ENCODE measurements at places on chromosomes 16 and 17. TPM values are rescaled to one million over a fixed set of nuclear protein-coding genes. Genes with fewer than 3 reads are reported as not detected.

DNA sequence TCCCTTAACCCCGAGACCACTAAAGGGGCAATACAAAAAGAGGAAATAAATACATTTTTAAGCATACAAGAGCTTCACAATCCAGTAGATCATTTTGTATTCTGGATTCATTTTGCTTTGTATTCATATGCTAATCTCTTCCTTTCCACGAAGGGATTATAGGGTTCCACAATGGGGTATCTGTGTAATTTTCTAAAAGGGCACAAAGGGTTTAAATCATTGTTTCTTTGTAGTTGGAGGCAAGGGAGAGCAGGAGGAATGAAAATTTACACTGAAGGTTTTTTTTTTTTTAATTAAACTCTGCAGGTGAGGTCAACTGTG is 592 bp upstream of the NUFIP2 start:
- peak overlapping the region; percentile 99 for H3K27ac ChIP-seq
- peak overlapping the region; percentile 96 for H3K4me3 ChIP-seq
- no peak for DNase-seq
- peaks cover 7% of the 10 kb centered on the region for H3K36me3 ChIP-seq
- no peaks in the 10 kb centered on the region for H3K27me3 ChIP-seq
- peaks cover 39% of the 10 kb centered on the region for H3K4me1 ChIP-seq

The ARL17B gene
- 15.4 TPM for total RNA-seq

GRCh38 chr17:55005520-55005919 is 37.0 kb downstream of the STXBP4 start:
- H3K36me3 ChIP-seq = no peaks in the 10 kb centered on the region
- no peak overlapping the region for H3K4me3 ChIP-seq
- H3K27ac ChIP-seq = no peak overlapping the region
- DNase-seq = no peak

DNA sequence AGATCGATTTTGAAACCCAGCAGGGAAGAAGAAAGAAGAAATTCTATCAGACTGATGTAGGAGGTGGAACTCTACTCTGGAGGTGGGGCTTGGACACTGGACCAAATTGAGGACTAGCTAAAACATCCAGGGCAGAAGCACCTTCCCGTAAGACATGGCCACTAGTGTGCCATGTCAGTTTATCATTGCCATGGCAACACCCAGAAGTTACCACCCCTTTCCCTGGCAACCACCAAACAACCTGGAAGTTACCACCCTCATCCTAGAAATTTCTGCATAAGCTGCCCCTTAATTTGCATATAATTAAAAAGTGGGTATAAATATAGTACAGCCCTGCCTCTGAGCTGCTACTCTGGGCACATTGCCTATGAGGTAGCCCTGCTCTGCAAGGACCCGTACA is 66.7 kb downstream of the NACA2 start:
- H3K4me1 ChIP-seq = no peaks in the 10 kb centered on the region
- H3K36me3 ChIP-seq = no peaks in the 10 kb centered on the region
- peaks cover 35% of the 10 kb centered on the region for H3K27me3 ChIP-seq
- no peak overlapping the region for H3K4me3 ChIP-seq
- no peak for DNase-seq
- no peak overlapping the region for H3K27ac ChIP-seq

- H3K4me3 ChIP-seq = no peak overlapping the region
- peaks cover 5% of the 10 kb centered on the region for H3K36me3 ChIP-seq
- no peaks in the 10 kb centered on the region for H3K4me1 ChIP-seq
- no peaks in the 10 kb centered on the region for H3K27me3 ChIP-seq
- H3K27ac ChIP-seq = no peak overlapping the region
Observed at GRCh38 chr16:65534121-65534528, 412.3 kb upstream of the CDH11 start.

The WNT3 gene
- 0.14 TPM for total RNA-seq

- H3K4me1 ChIP-seq = no peaks in the 10 kb centered on the region
- no peak for DNase-seq
- no peak overlapping the region for H3K27ac ChIP-seq
- H3K36me3 ChIP-seq = no peaks in the 10 kb centered on the region
Observed at GRCh38 chr17:34133350-34133749, 121.7 kb upstream of the CCL2 start.

GRCh38 chr17:6574687-6575595 is 18.6 kb upstream of the PITPNM3 start:
- H3K36me3 ChIP-seq = no peaks in the 10 kb centered on the region
- H3K27ac ChIP-seq = peak overlapping the region; percentile 69
- peak; percentile 63 for DNase-seq
- no peaks in the 10 kb centered on the region for H3K27me3 ChIP-seq

The HID1 gene
- total RNA-seq = 7.4 TPM

The MFAP4 gene
- 0.82 TPM for total RNA-seq

The EVPL gene
- total RNA-seq = 0.19 TPM

Data from activated T-cell treated with anti-CD3 and anti-CD28 coated beads, Interleukin-2, amount 50 U/mL, for 72 hours (primary cell).